ENCODE measurements at places on chromosomes 7 and 10.
A peak's percentile ranks its signal among the peaks of the same experiment; 100 is the strongest.

- no peak for DNase-seq
Measured at GRCh38 chr10:8137272-8137681, 82.8 kb downstream of the GATA3 start.

DNA sequence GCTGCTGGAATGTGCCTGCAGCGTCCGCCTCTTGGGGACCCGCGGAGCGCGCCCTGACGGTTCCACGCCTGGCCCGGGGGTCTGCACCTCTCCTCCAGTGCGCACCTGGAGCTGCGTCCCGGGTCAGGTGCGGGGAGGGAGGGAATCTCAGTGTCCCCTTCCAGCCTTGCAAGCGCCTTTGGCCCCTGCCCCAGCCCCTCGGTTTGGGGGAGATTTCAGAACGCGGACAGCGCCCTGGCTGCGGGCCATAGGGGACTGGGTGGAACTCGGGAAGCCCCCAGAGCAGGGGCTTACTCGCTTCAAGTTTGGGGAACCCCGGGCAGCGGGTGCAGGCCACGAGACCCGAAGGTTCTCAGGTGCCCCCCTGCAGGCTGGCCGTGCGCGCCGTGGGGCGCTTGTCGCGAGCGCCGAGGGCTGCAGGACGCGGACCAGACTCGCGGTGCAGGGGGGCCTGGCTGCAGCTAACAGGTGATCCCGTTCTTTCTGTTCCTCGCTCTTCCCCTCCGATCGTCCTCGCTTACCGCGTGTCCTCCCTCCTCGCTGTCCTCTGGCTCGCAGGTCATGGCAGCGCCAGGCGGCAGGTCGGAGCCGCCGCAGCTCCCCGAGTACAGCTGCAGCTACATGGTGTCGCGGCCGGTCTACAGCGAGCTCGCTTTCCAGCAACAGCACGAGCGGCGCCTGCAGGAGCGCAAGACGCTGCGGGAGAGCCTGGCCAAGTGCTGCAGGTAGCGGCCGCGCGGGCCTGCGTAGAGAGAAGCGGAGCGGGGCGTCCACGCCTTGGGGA lies 645 bp downstream of the SLC26A4 start:
- peak; percentile 43 for DNase-seq

GRCh38 chr10:69668721-69669120 lies 38.7 kb downstream of the FAM241B start:
- DNase-seq = no peak

GRCh38 chr7:50362712-50363282 lies 58.3 kb downstream of the IKZF1 start:
- no peak for DNase-seq

GRCh38 chr7:909358-910329 lies 33.3 kb downstream of the GET4 start:
- DNase-seq = no peak

- no peak for DNase-seq
Measured at GRCh38 chr10:93299606-93300287, 182.4 kb downstream of the MYOF start.

- DNase-seq = no peak
Measured at GRCh38 chr10:58823983-58824382, 311.3 kb downstream of the BICC1 start.

All from neural crest cell (in vitro differentiated cells).